ENCODE measurements at places on chromosomes 3 and 15.
A peak's percentile ranks its signal among the peaks of the same experiment; 100 is the strongest.

DNA sequence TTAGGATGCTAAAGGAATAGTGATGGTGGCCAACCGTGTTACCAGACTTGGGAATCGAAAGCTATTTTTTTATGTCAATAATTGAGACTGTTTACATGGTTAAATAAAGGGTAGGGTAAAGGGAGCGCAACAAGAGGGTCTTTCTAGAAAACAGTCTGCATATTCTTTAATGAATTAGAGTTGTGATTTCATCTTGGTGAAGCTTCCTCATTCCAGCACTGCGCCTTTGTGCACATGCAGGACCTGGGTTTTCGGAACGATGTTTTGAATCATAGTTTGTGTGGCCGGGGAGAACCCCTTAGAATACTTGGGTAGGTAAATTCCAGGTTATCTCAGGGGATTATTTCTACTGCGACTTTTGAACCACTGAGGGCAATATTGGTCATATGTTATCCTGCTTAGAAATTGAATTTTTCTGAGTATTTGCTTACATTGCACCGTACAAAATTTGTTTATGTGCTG lies 1.3 kb downstream of the PIK3CA start:
- peak; percentile 25 for DNase-seq

- DNase-seq: no peak
These were observed at the start of gene PLIN1 for GRCh38 chr15:89679212-89679611. Gene PLIN1 (minus strand): TSS chr15:89679367. CDS start chr15:89677489, 1,878 bp downstream.

DNA sequence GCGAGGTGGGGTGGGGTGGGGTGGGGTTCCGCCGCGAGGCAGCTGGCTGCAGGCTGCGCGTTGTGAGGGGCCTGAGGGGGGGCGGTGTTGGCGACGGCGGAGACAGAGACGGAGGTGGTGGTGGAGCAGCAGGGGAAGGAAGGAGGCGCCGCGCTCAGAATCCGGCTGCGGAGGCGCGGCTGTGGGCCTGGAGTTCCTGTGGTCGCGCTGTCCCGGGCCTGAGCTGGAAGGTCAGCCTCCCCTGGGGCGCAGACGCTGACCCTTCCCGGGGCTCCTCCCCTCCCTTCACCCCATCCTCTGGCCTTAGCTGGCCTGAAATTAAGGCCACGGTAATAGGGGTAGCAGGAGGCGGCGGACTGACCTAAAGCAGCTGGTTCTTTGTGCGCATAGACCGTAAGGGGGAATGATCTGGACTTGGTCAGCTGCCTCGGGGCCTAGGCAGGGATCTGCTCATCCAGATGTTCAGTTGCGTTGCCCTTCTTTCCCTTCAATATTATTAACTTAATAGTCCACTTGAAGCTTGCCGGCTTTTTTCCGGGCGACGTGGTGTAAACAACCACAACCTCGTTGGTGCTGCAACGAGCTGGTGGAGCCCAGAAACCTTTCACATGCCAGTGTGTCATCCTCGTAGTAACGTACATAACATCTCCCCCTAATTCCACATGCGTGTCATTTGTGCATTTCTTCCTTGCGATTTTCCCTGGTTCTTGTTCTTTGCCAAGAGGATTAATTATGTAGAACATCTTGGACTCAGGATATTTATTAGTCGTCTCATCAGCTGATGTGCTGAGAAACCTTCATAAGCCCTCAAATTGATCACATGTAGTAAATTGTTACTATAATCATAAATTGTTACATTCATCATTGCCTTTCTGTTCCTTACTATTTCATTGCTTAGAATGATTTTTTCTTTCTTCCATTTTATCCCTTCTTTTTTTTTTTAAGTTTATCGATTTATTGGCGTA lies 626 bp downstream of the SEC62 start:
- no peak for DNase-seq

- DNase-seq: no peak
These were observed 1.4 kb upstream of the AP4E1 start for GRCh38 chr15:50906954-50907600.

DNA sequence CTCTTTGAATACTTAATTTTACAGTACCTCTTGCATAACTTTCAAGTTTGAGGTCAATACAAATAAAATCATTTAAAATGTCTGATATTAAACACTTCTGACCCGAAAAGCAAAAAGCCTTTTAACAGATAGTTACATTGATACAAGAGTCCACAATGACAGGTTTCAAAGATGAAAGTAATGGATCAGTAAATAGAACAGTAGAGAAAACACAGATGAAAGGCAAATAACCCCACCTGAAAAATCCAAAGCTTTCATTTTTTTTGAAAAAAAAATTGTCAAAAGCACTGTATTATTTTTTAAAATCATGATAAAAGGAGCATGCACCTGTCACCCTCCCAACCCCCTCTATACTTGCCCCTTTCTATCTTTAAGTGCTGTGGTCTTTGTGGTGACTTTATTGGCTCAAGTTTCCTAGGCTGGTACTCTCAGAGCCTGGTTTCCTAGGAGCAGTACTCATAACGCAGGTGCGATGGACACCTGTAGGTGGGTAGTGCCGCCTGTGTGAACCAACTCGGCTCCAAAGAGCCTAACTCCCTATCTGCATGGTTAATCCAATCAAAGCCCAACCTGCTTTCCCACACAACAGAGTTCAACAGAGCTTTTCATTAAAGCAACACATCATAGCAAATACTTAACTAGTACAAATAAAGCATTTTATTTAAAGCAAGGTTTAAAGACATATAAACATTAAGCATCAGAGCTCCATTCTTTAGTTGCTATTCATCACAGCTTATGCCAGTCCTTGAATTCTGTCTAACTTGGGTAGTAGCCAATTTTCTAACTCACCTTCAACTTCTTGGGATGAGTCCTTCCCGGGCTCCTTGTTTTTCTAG lies 32.2 kb downstream of the LIPC start:
- DNase-seq: no peak

DNA sequence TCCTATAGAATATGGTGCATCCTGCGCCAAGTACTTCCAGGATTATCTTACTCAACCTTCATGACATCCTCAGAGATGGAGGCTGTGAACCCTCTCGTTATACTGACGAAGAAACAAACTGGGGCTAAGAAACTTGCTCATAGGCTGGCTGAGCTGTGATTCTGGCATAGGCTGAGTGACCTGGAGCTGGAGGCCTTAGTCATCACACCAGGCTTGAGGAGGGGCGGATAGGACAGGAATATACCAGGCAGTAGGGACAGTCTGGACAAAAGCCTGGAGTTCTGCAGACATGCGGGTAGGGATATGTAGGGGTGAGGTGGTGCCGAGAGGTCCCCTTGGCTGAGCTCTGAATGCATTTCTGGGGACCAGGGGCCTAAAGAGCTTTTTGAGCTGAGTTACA lies 18.1 kb downstream of the HEMK1 start:
- no peak for DNase-seq

DNA sequence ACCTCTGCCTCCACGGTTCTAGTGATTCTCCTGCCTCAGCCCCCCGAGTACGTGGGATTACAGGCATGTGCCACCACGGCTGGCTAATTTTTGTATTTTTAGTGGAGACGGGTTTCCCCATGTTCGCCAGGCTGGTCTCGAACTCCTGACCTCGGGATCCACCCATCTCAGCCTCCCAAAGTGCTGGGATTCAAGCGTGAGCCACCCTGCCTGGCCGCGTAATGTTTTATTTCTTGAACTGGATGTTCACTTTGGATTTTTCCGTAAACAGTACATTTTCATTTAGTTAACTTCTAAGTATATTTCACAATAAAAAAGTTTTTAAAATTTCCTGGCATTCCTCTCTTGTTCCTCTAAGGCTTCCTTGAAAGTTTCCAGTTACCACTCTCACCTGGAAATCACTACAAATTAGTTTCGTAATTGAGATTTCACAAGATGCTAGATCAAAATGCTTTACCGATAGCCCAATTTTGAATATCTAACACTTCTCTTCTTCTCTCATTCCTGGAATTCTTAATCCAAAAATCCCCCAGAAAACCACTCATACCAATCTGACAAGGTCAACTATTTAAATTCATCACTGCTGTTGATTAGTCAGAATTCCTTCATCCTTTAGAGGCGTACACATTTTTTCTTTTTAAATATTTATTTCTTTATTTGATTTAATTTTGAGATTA lies 44.7 kb upstream of the INO80 start:
- DNase-seq: no peak

GRCh38 chr3:151925876-151926275 lies 52.4 kb downstream of the SUCNR1 start:
- DNase-seq: no peak

GRCh38 chr15:59294574-59295260 lies 78.0 kb downstream of the MYO1E start:
- no peak for DNase-seq

DNA sequence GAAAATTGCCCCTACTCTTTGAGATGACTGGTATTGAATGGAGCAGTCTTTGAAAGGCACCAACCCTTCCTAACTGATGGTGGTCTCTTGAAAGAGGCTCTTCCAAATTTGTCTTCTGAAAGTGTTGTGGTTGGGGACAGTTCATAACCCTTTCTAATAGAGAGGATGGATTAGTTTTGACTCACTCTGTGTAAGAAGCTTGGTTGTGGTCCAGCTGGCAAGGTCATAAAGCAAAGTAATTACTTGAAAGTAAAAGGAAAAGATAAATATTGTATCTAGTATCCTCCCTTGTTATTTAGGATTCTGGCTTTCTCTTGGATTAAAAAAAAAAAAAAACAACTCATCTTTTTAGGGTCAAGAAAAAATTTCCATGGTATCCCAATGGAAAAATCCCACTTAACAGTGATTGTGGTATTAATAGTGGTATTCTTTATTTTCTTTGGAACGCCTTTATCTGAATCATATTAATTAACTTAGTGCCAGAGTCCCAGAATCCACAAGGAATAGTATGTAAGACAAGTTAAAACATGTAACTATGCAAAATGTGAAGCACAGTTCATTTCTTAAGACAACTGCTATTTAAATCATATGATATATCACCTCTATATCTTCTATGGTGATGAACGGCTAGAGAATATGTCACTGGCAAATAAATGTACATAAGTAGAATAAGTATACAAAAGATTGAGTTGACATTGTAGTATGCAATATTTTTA lies 469.3 kb upstream of the CDIN1 start:
- DNase-seq: no peak

GRCh38 chr3:49158103-49158709 lies 7.9 kb downstream of the CCDC71 start:
- no peak for DNase-seq

DNA sequence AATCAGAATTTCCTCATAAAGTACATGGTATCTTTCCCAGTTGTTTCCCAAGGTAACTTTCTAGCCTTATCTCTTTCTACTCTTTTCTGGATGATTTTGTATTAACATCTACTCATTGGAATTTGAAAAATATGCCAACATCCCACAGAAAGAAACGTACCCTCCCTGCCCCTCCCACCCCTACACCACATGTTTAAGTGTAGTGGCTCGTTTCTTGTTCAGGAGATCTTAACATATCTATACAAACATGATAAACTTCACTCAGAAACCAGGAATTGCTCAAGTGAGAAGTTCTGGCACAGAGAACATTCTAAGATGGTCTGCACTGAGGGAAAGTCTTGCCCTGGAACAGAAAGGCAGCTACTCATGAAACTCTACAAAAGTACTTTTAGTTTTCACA lies 404.7 kb downstream of the SOX2 start:
- no peak for DNase-seq

DNA sequence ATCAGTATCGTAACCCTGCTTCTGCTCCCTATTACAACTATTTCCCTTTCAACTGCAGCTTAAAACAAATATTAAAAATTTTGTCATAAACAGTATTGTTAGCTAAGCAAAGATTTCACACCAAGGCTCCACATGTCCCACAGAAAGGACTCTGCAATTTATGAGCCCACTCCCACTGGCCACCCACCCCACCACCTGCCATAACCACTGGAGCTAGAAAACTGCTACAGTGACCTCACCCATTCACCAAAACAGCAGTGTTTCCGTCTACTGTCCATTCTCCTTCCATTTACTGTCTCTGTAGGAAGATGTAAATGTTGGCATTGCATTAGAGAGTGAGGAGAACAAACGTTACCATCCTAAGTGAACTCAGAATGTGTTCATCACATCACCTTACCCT lies 150.9 kb downstream of the IMPG2 start:
- no peak for DNase-seq

- DNase-seq: no peak
These were observed 106.4 kb downstream of the TUSC7 start for GRCh38 chr3:116815831-116816588.

- DNase-seq: no peak
These were observed 118.5 kb downstream of the EEFSEC start for GRCh38 chr3:128271536-128272332.

Data from head of caudate nucleus (tissue), 42 donors.